Stimulated activated CD8-positive, alpha-beta memory T cell treated with anti-CD3 and anti-CD28 coated beads, Interleukin-15, amount 100 ng/mL, for 48 hours (primary cell): ENCODE measurements at places on chromosomes 7 and 10.
A peak's percentile ranks its signal among the peaks of the same experiment; 100 is the strongest.

GRCh38 chr10:49622426-49623425 lies 8.9 kb downstream of the CHAT start:
- no peak for DNase-seq

- DNase-seq, result no peak
Measured at GRCh38 chr10:5364374-5364773, 392 bp upstream of the UCN3 start.

GRCh38 chr10:5805711-5806110 lies 7.5 kb downstream of the GDI2 start:
- DNase-seq, result no peak

- no peak for DNase-seq
Measured at GRCh38 chr10:87053111-87053510, 33.0 kb downstream of the FAM25A start.

GRCh38 chr7:111174510-111174909 lies 83.6 kb downstream of the LRRN3 start:
- no peak for DNase-seq

GRCh38 chr7:121000081-121000983 lies 11.8 kb downstream of the CPED1 start:
- no peak for DNase-seq

GRCh38 chr7:139094596-139094995 lies 14.9 kb downstream of the ZC3HAV1 start:
- no peak for DNase-seq

GRCh38 chr10:79101560-79102497 lies 33.1 kb downstream of the ZMIZ1 start:
- no peak for DNase-seq

GRCh38 chr10:6349846-6350535 lies 147.3 kb downstream of the PFKFB3 start:
- DNase-seq, result no peak

- no peak for DNase-seq
Measured at GRCh38 chr10:97690133-97690532, 3.1 kb upstream of the AVPI1 start.

- DNase-seq, result no peak
Measured at GRCh38 chr10:131997366-131998049, 15.8 kb upstream of the BNIP3 start.

DNA sequence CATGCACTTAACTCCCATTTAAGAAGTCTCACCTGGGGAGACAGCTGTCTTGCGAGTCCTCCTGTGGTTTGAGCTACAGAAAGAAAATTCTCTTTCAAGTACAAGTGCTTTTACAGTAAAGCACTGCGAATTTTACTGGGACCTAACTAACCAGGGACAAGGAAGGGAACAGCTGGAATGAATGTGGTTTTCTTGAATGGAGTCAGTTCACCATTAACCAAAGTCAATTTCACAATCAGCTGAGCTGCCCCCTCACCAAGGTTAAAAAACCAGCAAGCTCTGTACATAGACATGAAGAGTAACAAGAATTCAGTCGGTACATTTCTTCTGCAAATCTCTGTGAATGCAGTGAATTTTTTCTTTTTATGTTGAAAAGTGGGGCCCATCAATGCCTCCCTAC lies 56.3 kb downstream of the GFRA1 start:
- no peak for DNase-seq

DNA sequence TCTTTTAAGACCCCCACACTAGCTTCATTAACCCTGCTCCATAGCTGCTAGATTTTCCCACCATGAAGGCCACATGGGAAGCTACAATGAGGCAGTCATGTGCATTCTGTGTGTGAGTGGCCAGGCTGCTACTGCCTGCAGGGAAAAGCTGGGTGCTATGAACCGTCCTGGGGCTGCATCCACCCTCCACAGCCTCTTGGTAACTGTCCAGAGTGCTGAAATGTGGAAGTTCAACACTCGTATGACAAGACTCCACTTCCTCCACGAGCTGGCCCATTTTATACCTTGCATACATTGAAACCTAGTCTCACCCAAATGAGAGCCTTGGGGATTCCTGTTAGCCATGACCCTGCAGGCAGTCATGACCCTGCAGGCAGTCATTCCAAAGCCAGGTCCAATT lies 59.4 kb downstream of the CUZD1 start:
- no peak for DNase-seq

DNA sequence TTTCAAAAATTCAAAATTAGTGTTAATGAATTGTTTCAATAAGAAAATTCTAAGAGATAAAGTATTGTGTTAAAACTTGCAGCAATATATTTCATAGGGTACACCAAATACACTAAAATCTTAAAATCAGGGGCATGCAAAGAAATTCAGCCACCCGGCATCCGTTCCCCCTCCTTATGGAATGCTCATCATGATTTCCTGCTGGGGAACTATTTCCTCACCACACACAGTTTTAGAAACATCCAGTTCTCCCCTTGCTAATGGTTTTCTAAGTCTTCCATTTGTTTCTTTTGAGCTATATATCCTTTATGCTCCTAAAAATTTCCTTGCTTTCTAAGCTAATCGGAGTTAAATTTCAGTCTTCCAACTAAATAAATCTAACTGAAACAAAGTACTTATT lies 60.7 kb downstream of the CHCHD3 start:
- DNase-seq, result no peak

- DNase-seq, result no peak
Measured at GRCh38 chr10:131620314-131620713, 280.5 kb upstream of the PPP2R2D start.

GRCh38 chr10:5199398-5199797 lies 2.8 kb downstream of the AKR1C4 start:
- DNase-seq, result no peak

DNA sequence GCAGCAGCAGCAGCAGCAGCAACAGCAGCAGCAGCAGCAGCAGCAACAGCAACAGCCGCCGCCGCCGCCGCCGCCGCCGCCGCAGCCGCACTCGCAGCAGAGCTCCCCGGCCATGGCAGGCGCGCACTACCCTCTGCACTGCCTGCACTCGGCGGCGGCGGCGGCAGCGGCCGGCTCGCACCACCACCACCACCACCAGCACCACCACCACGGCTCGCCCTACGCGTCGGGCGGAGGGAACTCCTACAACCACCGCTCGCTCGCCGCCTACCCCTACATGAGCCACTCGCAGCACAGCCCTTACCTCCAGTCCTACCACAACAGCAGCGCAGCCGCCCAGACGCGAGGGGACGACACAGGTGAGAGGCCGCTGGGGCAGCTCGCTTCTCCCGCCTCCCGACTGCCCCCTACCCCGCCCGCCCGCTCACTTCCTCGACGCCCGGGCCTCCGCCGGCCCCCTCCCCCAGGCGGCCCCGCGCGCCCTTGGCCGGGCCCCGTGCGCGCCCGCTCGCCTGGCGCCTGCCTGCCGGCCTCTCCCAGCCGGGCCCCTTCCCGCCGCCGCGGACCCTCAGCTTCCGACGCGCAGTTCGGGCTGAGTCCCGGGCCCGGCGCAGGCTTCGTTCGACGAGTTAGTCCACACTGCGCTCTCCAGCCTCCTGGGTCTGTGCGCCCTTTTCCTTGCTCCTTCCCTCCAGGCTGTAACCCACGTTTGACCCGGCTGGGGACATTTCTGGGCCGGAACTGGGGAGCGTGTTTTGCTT lies 882 bp downstream of the DLX6 start:
- peak; percentile 17 for DNase-seq

DNA sequence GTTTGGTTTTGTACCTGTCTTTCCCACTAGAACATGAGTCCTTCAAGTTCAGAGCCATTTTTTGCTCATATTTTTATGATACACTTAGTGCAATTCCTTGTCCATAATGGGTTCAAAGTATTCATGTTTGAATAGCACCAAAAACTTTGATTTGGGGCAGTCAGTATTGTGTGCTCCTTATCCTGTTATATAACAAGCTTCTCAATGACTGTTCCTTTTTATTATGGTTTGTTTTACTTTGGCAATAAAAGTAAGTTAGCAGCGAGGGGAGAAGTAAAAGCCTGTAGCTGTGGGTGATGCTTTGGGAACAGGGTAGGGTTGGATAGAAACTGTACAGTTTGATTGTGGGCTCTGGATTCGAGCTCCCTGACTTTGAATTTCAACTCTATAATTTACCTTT lies 174.4 kb upstream of the PCLO start:
- DNase-seq, result no peak

DNA sequence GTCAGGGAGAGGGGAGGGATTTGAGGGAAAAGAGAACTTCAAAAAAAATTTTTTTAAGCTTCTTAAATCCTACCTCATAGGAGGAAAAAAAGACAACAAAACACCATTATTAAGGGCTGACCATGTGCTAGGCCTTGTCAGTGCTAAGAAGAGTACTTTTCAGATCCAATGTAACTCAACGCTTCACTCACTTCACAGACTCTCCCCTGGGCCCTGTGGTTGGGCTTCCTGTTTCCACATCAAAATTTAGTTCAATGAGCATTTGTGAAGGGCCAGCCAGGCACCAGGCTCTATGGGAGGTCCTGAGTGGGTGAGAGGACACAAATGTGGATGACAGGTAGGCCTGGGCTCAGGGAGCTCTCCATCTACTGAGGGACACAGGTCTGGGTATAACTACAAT lies 249.8 kb downstream of the PTEN start:
- DNase-seq, result no peak

DNA sequence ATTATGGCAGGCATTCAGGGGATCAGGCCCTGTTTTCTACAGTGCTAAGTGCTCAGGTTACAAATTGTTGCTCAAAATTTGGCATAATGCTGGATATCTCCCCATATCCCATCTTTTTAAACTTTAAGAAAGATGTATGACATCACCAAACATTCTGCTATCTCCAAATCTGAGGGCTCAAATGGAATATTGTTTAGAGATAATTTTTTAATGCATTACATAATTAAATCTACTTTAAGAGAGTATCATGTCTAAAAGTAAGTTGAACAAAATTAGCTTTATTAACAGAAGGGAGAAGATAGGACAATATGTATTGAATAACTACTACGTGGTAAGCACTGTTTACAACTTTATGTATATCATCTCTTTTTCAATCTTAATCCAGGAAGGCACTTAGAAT lies 13.9 kb downstream of the NT5C3A start:
- no peak for DNase-seq

- peak; percentile 4 for DNase-seq
Measured at GRCh38 chr7:123748171-123748733, 551 bp downstream of the WASL start.

GRCh38 chr7:44309271-44310091 lies 15.9 kb downstream of the CAMK2B start:
- peak; percentile 31 for DNase-seq

DNA sequence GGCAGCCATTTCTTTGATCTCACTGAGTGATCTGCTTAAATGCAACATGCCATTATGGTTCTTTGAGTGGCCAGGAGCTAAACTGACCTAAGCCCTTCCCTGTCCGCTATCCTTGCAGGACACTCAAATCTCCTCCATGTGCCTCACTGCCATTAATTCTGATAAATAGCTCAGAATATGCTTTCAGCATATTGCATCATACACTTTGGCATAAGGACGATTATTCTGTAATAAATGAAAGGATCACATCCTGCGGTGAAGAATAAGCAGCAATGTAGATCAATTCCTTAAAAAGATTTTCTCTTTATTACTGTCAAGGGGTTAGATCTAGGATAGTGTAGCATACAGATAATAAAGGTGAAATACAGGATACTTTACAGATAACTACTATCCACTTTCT lies 231.8 kb upstream of the CTBP2 start:
- DNase-seq, result no peak

GRCh38 chr10:114767101-114767985 lies 54.2 kb upstream of the FHIP2A start:
- no peak for DNase-seq

GRCh38 chr10:14318007-14318406 lies 12.7 kb downstream of the FRMD4A start:
- no peak for DNase-seq
